ENCODE measurements at places on chromosomes 3 and 15. TPM values are rescaled to one million over a fixed set of nuclear protein-coding genes. Genes with fewer than 3 reads are reported as not detected.
A peak's percentile ranks its signal among the peaks of the same experiment; 100 is the strongest.

GRCh38 chr15:87744815-87745214 is 511.7 kb downstream of the NTRK3 start:
- no peaks in the 10 kb centered on the region for H3K27me3 ChIP-seq
- H3K4me1 ChIP-seq: no peaks in the 10 kb centered on the region
- no peaks in the 10 kb centered on the region for H3K36me3 ChIP-seq

- no peaks in the 10 kb centered on the region for H3K4me1 ChIP-seq
- no peak overlapping the region for H3K4me3 ChIP-seq
- no peak for DNase-seq
- H3K27ac ChIP-seq: no peak overlapping the region
Observed at GRCh38 chr15:70339571-70340493, 242.1 kb upstream of the TLE3 start.

DNA sequence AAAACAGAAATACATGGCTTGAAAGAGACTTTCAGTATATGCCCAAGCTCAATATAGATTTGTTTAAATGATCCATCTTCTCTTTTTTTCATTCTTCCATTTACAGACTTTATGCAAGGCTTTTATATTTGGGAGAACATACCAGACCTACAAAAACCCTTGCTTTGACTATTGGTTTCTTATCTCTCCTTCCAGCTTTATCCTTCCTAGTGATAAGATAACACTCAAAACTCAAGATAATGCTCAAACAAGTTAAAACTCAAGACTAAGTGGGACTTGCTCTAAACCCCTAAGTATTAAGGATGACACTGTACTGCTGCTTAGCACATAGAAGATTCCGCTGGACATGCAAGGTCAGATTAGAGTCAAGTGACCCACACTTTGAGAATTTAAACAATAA is 8.0 kb downstream of the TUSC7 start:
- H3K27ac ChIP-seq: no peak overlapping the region
- no peaks in the 10 kb centered on the region for H3K36me3 ChIP-seq
- DNase-seq: no peak
- H3K27me3 ChIP-seq: no peaks in the 10 kb centered on the region
- H3K4me1 ChIP-seq: no peaks in the 10 kb centered on the region

- H3K4me3 ChIP-seq: no peak overlapping the region
- no peak for DNase-seq
- no peak overlapping the region for H3K27ac ChIP-seq
Observed at GRCh38 chr15:20358779-20359414, 182.7 kb downstream of the GOLGA6L6 start.

DNA sequence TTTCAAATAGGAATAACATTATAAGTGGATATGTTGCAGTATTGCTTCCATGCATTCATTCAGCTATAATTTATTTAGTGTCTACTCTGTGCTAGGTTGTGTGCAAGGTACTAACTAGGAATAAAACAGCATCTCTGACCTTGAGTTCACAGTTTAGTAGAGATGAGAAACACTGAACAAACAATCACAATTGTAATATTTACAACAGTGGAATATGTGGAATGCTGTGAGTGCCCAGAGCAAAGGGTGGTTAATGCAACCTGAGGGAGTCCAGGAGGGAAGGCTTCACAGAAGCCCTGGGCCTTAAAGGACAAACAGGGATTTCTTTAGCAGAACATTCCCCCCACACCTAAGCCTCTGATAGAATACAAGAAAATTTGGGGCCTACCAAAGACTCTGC is 13.3 kb downstream of the SFMBT1 start:
- no peak for DNase-seq
- H3K36me3 ChIP-seq: peaks cover 5% of the 10 kb centered on the region
- H3K27me3 ChIP-seq: no peaks in the 10 kb centered on the region
- H3K4me1 ChIP-seq: peaks cover 25% of the 10 kb centered on the region
- no peak overlapping the region for H3K4me3 ChIP-seq
- H3K27ac ChIP-seq: no peak overlapping the region

Gene PCYT1A
- 53.7 TPM for total RNA-seq

Gene SLC6A1
- total RNA-seq: not detected

DNA sequence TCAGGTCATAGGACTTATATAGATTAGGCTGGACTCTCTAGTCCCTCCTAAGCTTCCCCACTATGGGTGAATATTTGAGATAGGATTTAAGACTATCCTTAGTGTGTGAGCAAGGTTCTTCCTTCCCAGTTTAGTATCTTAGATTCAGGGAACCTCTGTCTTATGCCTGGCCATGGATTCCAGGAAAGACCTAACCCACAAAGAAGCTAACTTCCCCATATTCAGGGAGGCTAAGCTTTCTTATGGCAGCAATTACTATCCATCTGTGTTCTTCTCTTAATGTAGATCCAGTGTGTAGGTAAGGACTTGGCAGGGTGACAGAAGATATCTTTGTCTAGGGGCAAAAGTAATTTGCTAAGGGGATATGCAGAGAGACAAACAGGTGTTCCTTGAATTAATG is 25.5 kb upstream of the PIK3R4 start:
- no peaks in the 10 kb centered on the region for H3K4me1 ChIP-seq
- H3K4me3 ChIP-seq: no peak overlapping the region
- H3K27ac ChIP-seq: no peak overlapping the region
- no peaks in the 10 kb centered on the region for H3K36me3 ChIP-seq

GRCh38 chr3:34570916-34571705 is 772.7 kb downstream of the PDCD6IP start:
- H3K27me3 ChIP-seq: no peaks in the 10 kb centered on the region
- no peak overlapping the region for H3K27ac ChIP-seq
- H3K4me1 ChIP-seq: no peaks in the 10 kb centered on the region
- no peak for DNase-seq
- no peaks in the 10 kb centered on the region for H3K36me3 ChIP-seq

- H3K27ac ChIP-seq: no peak overlapping the region
- no peaks in the 10 kb centered on the region for H3K27me3 ChIP-seq
- no peaks in the 10 kb centered on the region for H3K4me1 ChIP-seq
- no peak for DNase-seq
Observed at GRCh38 chr3:60268123-60268522, 983.1 kb downstream of the FHIT start.

DNA sequence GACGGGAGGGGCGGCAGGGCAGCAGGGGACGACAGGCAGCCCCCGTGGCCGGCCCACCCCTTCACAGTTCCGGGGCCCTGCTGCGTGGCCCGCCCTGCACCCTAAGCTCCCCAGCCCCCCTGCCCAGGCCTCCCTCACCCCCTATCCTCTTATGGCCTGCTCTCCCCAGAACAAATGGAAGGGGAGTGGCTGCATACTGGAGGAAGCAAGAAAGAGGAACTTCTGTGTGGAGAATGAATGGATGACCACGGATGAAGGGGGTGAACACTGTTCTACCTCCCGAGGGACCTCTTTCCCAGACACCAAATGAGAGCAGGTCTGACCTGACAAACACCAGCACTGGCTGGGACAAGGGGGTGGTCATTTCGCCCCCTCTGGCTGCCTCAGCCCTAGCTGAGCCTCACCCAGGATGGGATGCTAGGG is 25.0 kb downstream of the SEC61A1 start:
- H3K36me3 ChIP-seq: peaks cover 54% of the 10 kb centered on the region
- H3K4me1 ChIP-seq: peaks cover 13% of the 10 kb centered on the region
- H3K27ac ChIP-seq: no peak overlapping the region
- no peak for DNase-seq

- DNase-seq: no peak
- H3K36me3 ChIP-seq: no peaks in the 10 kb centered on the region
- H3K4me1 ChIP-seq: peaks cover 2% of the 10 kb centered on the region
- H3K4me3 ChIP-seq: no peak overlapping the region
Observed at GRCh38 chr15:69128667-69129311, 31.6 kb upstream of the GLCE start.

Gene BFSP2
- not detected for total RNA-seq

DNA sequence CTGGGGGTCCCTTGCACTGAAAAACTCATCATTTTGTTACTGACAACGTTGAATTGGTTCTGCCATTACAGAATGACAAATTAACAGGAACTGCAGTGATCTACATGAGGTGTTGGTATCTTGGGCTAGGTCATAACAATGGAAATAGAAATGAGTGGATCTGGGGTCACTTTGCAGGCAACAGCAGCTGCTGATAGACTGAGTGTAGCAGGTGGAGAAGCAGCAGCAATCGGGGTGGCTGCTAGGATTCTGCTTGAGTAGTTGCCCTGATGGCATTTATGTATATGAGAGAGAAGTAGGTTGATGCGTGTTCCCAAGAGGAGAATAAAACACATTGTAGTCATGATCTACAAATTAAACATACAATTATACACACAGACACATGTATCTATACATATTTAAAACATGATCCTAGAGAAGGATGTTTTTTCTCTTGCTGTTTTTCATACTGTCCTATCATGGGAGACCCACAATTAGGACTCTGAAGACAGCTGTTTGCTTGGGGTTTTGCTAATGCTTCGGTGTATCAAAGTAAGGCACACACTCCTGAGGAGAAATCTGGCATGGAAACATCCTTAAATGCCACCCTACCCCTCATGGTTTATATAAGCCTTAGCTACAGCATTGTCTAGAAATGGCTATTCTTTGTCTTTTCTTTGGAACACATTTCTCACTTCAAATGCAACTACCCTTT is 15.8 kb upstream of the THBS1 start:
- no peak overlapping the region for H3K4me3 ChIP-seq
- H3K27ac ChIP-seq: no peak overlapping the region
- H3K4me1 ChIP-seq: no peaks in the 10 kb centered on the region
- peaks cover 21% of the 10 kb centered on the region for H3K27me3 ChIP-seq
- H3K36me3 ChIP-seq: no peaks in the 10 kb centered on the region

Gene HTR3E
- total RNA-seq: not detected

Gene ITIH1
- total RNA-seq: not detected

DNA sequence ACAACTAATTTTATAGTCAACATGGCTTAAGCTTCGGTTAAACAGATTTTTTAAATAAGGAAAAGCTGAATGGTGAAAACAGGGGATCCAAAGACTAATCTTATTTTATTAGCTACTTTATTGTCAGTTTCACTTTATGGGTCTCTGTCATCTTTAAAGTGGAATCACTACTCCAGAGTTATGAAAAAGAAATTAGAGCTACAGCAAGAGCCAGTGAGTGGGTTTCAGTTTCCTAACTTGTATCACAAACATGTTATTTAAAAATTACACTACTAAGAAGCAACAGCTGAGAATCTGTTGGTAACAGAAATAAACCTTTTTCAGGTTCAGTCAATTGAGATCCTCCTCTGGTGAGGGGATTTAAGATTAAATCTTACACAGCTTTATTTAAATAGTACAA is 10.0 kb downstream of the PHC3 start:
- no peak for DNase-seq
- peaks cover 79% of the 10 kb centered on the region for H3K36me3 ChIP-seq
- peak overlapping the region; percentile 67 for H3K27ac ChIP-seq
- H3K4me3 ChIP-seq: peak overlapping the region; percentile 33

DNA sequence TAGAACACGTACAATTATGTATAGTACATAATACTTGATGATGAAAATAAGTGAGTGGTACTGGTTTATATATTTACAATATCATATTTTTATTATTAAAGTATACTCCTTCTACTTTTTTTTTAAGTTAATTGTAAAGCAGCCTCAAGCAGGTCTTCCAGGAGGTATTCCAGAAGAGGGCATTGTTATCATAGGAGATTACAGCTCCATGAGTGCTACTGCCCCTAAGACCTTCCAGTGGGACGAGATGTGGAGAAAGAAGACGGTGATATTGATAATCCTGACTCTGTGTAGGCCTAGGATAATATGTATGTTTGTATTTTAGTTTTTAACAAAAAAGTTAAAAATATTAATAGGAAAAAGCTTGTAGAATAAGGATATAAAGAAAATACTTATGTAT is 40.3 kb upstream of the SCN5A start:
- H3K27ac ChIP-seq: no peak overlapping the region
- H3K4me3 ChIP-seq: no peak overlapping the region
- no peak for DNase-seq
- no peaks in the 10 kb centered on the region for H3K4me1 ChIP-seq
- H3K36me3 ChIP-seq: no peaks in the 10 kb centered on the region

DNA sequence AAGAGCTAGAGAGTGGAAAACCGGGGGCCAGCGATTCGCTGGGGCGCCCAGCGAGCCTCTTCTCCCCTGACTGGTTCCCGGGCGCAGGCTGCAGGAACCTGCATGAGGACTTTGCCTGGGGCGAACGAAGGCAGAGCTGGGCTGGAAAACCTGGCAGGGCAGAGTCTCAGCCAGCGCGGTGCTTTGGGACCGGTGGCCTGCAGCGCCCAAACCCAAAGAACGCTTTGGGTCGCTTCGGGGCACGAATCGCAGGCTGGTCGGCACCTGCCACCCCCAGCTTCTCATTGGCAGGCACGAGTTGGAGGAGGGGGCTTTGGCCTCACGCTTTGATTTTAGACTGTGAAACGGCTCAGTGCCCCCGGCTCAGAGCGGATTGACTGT is 3.0 kb downstream of the ONECUT1 start:
- no peak overlapping the region for H3K4me3 ChIP-seq
- no peaks in the 10 kb centered on the region for H3K4me1 ChIP-seq
- no peak for DNase-seq
- no peaks in the 10 kb centered on the region for H3K36me3 ChIP-seq

DNA sequence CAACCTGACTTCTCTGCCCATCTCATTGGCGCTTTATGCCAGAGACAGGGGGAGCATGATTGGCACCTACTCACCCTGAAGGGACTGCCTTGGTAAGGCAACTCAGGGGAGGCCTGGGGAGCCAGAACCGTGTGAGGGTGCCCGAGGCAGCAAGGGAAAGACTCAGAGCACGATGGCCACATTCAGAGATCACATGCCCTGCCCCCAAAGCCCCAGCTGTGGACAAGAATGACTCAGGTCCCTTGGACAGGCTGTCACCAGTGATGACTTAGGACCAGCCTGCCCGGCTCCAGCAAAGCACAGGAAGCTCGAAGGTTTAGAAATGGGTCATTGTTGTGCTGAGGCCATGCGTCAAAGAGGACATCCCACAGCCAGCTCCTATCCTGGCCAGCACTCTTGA is 49.1 kb upstream of the LIMD1 start:
- DNase-seq: no peak
- peaks cover 5% of the 10 kb centered on the region for H3K4me1 ChIP-seq
- H3K4me3 ChIP-seq: no peak overlapping the region
- no peak overlapping the region for H3K27ac ChIP-seq
- H3K36me3 ChIP-seq: no peaks in the 10 kb centered on the region
- no peaks in the 10 kb centered on the region for H3K27me3 ChIP-seq

- no peak overlapping the region for H3K27ac ChIP-seq
- DNase-seq: no peak
- H3K4me3 ChIP-seq: no peak overlapping the region
- H3K36me3 ChIP-seq: no peaks in the 10 kb centered on the region
Observed at GRCh38 chr3:105959851-105960250, 91.0 kb upstream of the CBLB start.

DNA sequence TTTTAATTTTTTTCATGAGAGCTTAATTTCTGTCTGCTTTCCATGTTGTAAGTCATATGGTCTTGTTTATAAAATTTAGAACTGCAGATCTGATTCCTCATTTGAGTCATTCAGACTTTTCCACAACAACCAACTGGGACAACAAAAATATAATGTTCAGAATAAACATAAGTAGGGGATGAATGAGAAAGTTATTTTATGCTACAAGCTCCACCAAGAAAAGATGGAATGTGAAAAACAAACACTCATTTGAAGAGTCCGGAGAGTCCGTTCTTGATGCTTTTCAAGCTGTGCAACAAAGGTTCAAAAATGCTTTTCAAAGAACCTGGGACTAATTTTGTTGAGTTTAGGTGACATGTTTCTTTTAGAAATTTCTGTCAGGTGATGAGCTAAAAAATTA is 9.2 kb downstream of the FRMD4B start:
- peaks cover 37% of the 10 kb centered on the region for H3K27me3 ChIP-seq
- H3K36me3 ChIP-seq: no peaks in the 10 kb centered on the region
- no peak overlapping the region for H3K4me3 ChIP-seq
- no peaks in the 10 kb centered on the region for H3K4me1 ChIP-seq
- DNase-seq: no peak

All from activated T-helper 2 cell treated with anti-CD3 and anti-CD28 coated beads, Interferon-gamma antibody, Interleukin-2, Interleukin-4, amounts not matched to agents 10 μg/mL and 5 μg/mL and 100 μg/mL, durations not matched to agents 14 hours and 24 hours and 36 hours (primary cell).